ENCODE measurements at places on chromosomes 5 and 9.

DNA sequence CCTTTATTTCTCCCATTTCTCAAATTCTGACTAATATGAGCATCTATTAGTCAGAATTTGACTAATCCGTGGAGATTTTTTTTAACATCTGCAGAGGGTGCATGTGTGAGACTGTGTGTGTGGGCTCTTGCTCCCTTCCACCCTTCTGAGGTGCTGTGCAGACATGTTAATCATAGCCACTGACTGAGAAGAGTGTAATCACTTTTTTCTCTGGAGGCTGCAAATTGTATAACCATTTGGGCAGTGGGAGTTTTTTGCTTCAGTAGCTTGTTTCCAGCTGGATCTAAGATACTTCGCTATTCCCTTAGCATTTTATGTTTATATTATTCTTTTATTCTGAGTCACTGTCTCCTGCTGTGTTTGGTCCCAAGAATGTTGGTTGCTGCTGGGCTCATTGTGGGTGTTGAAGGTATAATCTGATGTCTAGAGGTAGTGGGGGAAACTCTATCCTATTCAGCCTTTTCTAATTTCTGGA is 66.2 kb downstream of the ARHGEF28 start:
- no peak for DNase-seq

DNA sequence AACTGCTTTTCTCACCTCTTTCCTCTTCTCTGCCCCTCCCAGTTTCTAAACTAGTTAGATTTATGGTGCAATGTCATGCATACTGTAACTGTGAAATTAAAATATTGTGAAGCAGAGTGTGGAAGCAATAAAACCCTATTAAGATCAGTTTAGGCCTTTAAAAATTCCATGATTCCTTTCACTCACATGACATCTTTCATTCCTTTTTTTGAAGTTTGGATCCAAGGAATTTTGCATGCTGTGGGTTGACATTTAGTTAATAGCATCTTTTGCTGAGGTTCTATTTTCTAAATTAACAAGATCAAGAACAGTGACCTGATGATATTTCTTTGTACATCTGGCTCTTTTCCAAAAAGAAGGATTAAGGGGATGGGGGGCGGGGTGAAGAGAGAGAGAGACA is 13.7 kb downstream of the FOXD1 start:
- no peak for DNase-seq

GRCh38 chr9:8186560-8186959 is 387.0 kb upstream of the DMAC1 start:
- no peak for DNase-seq

DNA sequence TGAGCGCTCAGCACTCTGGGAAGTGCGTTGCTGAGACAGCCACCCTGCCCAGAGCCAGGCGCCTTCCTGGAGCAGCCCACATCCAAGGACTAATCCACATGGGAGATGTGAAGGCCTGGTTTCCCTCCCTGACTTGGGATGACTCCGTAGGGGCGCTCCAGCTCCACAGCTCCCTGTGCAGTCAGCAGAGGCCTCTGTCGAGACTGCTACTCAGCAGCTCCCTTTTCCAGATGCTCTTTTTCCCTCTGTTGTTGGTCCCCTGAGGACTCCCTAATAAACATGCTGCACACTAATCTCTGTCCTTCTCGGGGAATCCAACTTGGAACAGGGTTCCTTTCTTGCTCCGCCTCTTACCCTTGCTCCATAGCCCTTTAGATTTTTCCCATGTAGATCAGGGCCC is 237.3 kb downstream of the ZSWIM6 start:
- no peak for DNase-seq

DNA sequence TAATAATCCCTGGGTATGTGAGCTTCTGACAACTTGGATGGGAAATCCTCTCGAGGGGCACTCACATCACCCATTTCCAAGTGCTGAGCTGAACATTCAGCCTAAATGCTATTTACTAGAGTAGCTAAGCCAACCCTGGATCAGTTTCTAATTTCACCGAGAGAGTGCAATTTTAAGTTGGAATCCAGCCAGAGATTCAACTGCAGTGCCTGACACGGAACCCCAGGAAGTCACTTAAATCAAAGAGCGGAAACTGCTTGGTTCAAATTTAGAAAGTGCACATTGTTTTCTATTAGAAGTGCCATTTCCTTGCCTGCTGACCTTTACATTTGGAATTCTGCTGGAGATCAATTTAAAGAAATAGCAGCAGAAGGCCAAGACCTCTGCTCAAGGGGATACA is 8.8 kb downstream of the SPRY4 start:
- DNase-seq = no peak

DNA sequence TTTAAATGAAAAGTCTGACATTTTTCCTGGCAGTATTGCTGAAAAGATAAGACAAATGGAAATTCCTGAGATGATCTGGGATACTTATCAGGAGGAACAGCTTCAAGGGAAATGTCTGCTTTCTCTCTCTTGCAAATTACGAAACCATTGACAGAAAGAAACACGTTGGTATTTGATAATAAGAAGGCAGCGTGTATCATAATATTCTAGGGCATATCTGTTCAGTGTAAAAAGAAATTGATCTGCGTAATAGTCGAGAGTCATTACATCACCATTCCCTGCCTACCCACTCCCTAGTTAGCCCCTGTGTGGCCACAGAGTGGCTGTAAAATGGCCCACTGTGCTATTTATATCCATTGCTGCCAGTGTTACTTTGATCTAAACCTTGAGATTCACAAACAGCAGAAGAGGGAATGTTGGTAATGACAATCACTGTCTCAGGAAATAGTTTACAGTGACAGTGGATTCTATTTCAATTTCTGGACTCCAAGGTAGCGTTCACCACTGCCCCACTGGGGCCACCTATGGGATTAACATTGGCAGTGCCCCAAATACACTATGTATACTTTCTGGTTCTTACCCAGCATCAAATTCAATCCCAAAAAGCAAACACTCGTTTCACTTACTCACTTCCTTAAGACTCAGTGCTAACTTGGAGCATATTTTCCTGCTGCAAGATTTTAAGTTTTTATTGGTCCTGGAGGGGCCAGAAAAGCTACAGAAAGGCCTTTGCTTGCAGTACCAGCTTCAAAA is 133.4 kb upstream of the GAS1 start:
- DNase-seq = no peak

GRCh38 chr5:124130816-124131215 is 615.6 kb downstream of the ZNF608 start:
- DNase-seq = no peak

DNA sequence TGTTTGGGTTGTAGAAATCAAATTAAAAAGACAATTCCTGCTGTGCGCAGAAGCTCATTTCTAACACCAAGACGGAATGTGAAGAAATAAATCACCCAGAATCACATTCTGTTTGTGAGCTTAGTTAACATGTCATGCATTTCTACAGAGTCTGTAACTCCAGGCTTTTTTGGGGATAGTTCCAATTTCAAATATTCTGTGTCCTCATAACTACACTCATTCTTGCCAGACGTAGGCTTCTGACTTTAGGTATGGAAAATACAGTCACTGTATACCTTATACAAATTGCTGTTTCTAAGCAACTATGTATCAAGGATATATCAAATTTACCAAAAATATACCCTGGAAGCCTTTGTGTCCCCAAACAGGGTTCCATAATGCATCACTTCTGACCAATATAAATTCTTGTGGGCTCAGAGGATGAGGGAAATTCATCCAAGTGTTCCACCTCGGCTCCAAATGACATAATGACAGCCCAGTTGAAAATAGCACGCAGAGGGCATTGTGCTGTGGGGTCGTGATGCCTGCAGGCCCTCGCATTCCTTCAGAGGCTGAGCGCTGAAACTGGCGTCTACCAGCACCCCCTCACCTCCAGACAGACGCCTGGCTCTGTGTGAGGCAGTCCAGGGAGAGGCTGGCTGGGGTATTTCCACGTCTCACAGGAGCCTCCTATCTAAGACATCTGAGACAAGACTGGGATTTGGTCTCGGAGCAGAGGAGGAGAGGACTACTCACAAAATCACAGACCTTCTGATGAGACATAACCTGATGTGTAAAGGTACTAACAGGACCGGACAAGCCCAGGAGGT is 79.8 kb downstream of the KLF4 start:
- no peak for DNase-seq

- DNase-seq = no peak
These were observed 56.1 kb downstream of the PTCH1 start for GRCh38 chr9:95460518-95461164.

- DNase-seq = no peak
These were observed 566.6 kb downstream of the ZNF608 start for GRCh38 chr5:124179819-124180218.

DNA sequence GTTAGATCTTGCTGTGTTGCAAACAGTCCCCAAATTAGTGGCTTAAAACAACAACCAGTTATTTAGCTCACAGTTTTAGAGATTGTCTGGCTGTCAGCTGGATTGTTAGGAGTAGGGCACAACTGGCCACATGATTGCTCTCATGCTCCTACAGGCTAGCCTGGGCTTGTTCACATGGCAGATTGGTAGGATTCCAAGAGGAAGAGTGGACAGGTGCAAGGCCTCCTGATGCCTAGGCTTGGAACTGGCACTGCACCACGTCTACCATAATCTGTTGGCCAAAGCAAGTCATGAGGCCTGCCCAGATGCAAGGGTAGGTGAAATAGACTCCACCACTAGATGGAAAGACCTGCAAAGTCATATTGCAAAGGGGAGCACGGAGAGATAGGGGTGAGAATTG is 76.4 kb downstream of the ACER2 start:
- no peak for DNase-seq

DNA sequence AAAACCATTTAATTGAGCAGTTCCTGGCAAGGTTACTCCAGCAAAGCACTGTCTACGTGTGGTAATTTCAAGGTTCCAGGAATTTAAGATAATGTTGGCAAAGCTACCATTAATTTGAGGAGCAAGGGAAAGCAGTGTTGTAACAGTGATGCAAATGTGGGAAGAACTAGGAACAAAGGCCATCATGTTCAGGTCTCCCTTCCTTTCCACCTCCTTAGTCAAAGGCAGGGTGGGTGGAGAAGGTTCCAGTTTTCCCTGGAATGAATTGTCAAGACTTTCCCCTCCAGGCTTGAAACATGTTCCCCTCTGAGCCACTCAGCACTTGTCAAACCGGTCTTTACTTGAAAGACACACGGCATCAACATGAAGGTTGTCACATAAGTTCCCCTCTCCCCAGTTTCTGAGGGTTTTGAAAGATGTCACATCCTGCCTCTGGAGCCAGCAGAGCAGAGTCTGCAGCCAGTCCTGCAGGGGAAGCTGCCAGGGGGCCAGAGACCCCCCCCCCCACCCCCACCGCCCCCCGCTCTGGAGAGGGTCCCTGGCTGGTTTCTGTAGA is 226.0 kb downstream of the GAS1 start:
- DNase-seq = no peak

Data from activated CD4-positive, CD25-positive, alpha-beta regulatory T cell treated with anti-CD3 and anti-CD28 coated beads, Interleukin-2, amount 50 U/mL, for 72 hours (primary cell).